H1 (cell line): ENCODE measurements at places on chromosomes 4 and X.
A peak's percentile ranks its signal among the peaks of the same experiment; 100 is the strongest.

- no peak for DNase-seq
Observed at GRCh38 chr4:124090021-124090420, 622.5 kb downstream of the ANKRD50 start.

DNA sequence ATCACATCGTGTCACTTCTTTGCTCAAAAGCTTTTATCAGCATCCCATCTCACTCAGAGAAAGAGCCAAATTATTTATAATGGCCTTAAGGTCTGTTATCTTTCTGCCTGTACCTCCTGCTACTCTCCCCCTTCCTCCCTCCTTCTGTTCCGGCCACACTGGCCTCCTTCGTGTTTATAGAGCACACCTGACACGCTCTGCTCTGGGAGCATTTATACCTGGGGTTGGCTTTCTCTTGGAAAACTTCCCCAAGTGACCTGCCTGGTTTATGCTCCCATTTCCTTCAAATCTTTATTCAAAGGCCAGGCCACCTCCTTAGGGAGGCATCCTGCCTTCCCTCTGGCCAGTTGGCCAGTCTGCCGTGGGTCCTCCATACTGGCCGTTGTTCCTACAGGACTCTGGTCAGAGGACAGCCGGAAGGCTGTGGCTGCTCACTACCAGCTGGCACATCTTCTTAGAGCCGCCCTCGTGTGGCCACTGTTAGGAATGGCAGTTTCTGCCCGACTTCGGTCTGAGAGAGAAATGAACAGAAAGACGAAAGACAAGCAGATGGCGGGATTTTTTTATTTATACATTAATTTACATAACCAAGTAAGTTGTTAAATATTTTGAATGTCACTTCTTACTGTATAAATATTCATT is 80.2 kb upstream of the CBLL2 start:
- DNase-seq: peak; percentile 9

GRCh38 chrX:13791559-13791958 is 25.3 kb downstream of the GPM6B start:
- DNase-seq: no peak

DNA sequence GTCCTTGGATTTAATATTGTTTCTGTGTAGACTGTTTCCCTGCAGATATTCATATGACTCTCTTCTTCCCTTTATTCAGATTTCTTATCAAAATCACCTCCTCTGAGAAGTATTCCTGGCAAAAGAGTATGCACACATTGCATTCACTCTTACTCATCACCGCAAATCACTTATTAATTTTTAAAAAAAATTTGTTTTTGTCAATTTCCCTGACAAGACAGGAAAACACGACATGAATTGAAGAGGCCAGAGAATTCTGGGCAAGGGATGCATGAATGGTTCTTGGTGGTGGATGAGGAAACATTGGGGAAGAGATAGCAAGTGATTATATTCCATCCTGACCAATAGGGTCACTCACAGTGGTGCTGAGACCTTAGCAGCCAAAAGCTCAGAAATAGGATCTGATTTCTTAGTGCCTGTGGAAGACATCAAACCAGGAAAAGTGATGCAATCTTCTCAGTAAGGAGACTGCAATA is 522.5 kb upstream of the AGA start:
- DNase-seq: no peak

DNA sequence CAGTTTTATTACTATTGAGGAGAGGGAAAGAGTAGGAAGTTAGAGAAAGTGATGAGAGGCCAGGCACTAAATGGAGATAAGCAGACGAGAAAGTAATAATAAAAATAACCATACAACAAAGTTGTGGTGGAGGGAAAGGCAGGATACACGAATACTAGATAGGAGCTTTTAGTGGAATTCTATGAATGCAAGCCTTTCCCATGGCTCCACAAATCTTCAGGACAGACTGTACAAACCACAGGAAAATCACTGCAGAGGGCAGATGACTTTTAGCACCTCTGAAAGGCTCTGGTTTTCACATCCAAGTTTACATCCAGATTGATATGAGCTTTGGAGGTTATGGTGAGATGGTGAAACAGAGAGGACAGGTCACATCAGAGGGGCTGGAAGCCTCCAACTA is 41.5 kb downstream of the TNIP3 start:
- no peak for DNase-seq

- DNase-seq: no peak
Observed at GRCh38 chr4:87559090-87559837, 30.1 kb upstream of the SPARCL1 start.

GRCh38 chr4:32455231-32455630 is 1735.1 kb downstream of the PCDH7 start:
- no peak for DNase-seq

DNA sequence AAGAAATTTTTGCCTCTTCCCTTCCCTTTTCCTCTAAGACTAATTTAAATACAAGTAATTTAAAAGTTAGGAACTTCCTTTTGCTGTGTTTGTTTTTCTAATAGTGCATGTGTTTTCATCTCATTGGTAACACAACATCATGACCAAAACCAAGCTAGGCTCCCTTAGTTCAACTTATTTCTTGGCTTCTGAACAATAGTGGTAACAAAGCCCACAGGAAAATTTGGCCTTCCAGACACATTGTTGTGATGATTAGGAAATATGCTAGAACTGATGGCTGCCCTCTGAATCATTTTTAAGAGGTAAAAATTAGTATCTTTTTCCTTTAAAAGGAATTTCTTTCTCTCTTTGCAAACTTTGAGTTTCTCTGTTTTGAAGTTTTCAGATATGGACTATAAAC is 25.5 kb upstream of the TEC start:
- no peak for DNase-seq

- no peak for DNase-seq
Observed at GRCh38 chr4:169338241-169338640, 67.5 kb upstream of the SH3RF1 start.

DNA sequence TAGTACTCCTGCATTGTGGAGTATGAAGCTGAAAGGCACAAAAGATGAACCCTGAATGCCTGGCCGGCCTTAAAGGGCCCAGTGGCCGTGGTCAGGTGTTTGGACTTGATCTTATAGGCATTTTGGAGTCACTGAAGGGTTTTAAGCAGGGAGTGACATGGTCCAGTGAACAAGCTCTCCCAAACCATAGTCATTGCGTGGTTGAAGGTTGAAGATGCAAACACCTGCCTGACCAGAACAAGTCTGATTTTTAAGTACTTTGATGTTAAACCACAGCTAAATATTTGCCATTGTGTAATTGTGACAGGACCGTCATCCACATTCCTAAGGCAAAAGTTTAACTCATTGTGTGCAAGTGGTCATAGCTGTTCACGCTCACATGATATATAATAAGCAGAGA is 3.3 kb downstream of the STK32B start:
- no peak for DNase-seq

DNA sequence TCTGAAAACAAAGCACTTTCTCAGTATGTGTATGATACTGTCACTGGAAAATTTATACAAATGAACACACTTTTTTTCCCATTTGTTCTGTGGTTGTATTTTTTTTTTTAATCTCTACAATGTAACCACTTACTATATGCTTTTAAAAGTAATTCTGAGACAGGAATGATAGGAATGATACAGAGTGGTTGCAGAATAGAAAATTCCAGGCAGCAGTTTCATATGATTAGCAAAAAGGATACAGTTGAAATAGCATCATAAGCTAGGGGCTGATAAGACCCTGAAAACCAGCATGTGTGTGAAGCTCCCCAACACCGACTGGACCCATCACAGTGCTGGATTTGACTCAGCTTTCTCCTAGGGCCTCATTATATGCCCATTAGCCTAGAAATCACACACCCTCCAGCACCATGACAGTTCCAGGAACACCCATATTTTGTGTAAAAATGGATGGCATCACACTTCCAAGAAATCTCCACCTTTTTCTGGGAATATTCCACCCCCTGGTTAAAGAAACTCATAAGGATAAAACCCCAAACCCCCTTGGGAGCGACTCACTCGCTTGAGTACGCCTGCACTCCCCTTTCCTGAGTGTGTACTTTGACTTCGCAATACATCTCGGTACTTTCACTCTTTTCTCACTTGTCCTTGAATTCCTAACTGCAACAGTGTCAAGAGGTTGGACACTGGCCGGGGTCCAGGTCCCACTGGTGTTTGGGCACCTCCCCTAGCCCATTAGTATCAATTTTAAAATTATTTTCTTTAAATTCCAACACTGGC is 77.4 kb upstream of the AGA start:
- no peak for DNase-seq

DNA sequence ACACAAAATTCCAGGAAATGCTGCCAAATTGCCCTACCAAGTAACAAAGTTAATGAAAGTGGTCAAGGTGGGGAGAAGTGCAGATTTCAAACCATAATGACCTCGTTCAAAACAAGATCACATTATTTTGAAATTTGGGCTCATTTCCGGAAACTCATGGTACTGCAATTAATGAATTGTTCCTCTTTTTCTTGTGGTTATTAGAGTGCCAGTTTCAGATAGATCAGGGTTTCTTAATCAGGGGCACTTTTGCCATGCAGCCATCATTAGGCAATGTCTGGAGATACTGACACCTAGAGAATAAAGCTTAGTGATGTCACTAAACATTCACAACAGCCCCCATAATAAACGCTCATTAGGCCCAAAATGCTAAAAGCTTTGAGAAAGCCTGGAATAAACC is 381.5 kb upstream of the GALNT7 start:
- DNase-seq: no peak

DNA sequence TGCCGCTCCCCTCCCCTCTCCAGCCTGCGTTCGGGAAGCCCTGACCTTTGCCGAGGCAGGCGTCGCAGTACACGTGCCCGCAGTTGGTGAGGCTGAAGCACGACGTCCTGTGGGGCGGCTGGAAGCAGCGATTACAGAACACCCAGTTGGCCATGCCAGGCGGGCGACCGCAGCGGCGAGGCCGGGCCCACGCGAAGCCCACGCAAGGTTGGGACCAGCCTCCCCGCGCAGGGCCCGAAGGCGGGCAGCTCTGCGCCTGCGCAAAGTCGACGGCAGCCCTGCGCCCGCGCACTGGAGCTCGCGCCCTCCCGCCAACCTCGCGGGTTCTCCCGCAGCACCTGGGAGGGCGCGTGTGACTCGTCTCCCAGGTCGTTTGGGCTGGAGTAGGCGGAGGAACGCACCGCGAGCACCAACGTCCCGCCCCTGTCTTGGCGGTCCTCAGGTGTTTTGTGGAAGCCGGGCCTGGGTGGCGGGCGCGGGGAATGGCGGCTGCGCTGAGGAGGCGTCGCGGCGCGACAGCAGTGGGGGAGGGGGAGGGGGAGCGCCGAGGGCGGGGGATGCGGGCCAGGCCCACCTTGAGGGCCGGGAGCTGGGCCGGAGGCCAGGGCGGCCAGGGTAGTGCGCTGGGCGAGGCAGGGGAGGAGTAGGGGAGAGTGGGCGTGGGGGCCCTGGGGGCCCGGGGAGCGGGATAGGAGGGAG is at the start of gene RNF212:
RNF212 (minus strand) TSS at position 254 of the 699 bp plus-strand sequence; CDS start at position 154, 100 bp downstream.
- no peak for DNase-seq

- no peak for DNase-seq
Observed at GRCh38 chr4:182823576-182823975, 93.6 kb downstream of the DCTD start.

GRCh38 chr4:77433418-77433733 is 172.2 kb upstream of the CXCL13 start:
- DNase-seq: no peak

GRCh38 chr4:141390571-141390970 is 169.9 kb downstream of the ZNF330 start:
- no peak for DNase-seq

DNA sequence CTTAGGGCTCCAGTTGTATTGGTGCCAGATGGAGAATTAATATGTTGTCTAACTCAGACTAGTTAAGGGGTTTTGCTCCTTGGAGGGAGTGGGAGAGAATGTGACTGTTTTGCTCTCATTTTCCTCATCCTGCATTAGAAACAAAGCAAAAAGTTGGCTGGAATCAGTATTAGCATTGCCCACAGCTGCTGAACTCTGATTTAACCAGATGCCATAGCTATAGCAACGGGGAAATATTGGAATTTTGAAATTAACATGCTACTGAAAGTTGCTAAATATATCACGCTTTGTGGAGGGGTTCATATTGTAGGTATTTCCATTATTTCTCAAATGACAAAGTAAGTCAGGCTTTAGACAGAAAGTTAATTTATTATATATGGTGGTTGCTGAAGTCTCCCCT is 66.7 kb upstream of the EOLA2 start:
- DNase-seq: no peak

DNA sequence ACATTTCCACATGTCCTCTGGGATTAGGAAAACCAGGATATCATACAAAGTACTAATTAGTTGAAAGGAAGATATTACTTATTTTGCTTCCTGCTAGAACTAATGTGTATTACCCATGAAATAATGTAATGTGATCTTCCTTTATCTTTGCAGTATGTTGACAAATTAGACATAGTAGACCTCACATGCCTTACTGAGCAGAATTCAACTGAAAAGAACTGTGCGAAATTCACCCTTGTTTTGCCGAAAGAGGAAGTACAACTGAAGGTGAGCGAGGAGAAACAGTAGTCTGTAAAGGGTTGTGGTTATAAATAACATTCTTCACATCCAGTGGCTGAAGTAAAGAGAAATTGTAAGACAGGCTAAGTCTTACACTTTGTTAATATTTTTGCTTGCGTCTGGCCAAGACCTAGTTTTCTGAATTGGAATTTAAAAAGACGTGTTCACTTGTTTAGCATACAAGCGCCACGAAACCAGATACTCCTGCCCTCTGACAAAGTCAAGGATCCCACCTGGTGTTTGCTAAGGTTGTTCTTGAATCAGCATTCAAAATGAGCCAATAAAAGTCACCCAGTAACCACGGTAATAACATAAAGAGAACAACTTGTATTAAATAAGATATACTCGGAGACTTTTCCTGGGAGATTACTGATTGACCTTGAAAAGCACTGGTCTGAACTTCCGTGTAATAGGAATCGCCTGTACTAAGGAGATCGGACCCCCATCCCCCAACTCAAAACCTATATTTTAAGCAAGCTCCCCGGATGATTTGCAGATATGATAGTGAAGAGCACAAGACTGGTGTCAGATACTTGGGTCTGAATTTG is 16.9 kb downstream of the STAP1 start:
- no peak for DNase-seq

DNA sequence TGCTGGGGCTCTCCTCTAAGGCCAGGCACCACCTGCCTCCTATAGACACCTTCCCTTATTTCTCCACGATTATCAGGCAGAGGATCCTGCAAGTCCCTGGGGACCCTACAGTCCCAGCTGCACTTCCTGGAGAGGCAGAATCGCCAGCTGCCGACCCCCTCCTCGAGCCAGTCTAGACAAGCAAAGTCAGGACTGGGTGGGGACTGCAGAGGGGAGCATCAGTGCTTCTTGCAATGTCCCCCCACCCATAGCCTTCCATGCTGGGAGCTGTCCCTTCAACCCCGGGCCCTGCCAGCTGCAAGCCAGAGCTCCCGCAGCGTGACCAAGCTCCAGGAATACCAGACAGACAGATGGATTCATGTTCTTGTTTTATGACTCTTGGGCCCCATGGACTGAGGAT is 1.4 kb upstream of the CRMP1 start:
- no peak for DNase-seq

- DNase-seq: no peak
Observed at GRCh38 chrX:374596-374995, 12.1 kb downstream of the PPP2R3B start.

GRCh38 chr4:138609943-138610350 is 367.8 kb upstream of the SLC7A11 start:
- no peak for DNase-seq
